ENCODE measurements at places on chromosomes 2 and 18.

- no peak for DNase-seq
Measured at GRCh38 chr2:42030200-42030759, 17.5 kb upstream of the PKDCC start.

- no peak for DNase-seq
Measured at GRCh38 chr18:49193252-49193651, 242.5 kb upstream of the SMAD7 start.

- DNase-seq, result no peak
Measured at GRCh38 chr2:64396001-64396400, 58.0 kb upstream of the LGALSL start.

- DNase-seq, result no peak
Measured at GRCh38 chr2:73703675-73704074, 33.5 kb downstream of the TPRKB start.

DNA sequence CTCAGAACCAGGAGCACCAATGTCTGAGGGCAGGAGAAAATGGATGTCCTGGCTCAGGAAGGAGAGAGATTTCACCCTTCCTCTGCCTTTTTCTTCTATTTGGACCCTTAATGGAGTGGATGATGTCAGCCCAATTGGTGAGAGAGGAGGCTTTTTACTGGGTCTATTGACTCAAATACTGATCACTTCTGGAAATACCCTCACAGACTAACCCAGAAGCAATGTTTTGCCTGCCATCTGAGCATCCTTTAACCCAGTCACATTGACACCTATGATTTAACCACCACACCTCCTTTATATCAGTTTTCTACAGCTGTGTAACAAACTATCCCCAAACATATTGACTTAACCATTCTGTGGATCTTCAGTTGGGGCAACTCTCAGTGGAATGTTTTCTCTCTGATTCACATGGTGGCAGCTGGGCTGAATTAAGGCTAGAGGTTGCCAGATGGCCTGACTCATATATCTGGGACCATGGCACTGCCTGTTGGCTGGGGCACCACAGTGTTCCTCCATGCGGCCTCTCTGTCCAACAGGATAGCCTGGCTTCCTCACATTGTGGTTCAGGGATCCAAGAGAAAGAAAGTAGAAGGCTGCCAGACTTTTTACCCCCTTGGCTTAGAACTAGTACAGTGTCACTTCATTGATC is 18.2 kb upstream of the MBOAT2 start:
- DNase-seq, result no peak

DNA sequence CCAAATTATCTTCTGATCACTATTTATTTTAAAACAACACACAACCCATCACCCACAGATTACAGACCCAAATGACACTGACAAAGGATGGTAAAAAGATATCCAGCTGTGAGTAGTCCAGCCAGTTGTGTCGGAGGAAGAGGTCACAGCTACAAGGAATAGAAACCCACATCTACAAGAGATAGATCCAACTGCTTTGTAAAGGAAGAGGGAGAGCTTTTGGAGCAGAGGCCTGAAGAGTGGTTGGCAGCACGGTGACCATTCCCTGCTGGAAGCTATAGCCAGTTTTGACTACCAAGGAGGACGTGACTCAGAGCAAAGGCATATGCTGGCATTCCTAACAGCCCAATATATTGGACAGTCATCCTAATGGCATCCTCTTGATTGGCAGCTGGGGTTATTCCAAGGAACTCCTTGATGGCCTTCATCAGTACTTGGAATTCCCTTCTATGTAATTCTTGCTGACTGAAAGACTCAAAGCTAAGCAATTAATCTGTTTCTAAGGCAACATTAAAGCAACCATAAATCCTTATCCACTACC is 17.1 kb downstream of the SLC8A1 start:
- DNase-seq, result no peak

- DNase-seq, result no peak
Measured at GRCh38 chr2:25044011-25044410, 2.1 kb downstream of the EFR3B start.

DNA sequence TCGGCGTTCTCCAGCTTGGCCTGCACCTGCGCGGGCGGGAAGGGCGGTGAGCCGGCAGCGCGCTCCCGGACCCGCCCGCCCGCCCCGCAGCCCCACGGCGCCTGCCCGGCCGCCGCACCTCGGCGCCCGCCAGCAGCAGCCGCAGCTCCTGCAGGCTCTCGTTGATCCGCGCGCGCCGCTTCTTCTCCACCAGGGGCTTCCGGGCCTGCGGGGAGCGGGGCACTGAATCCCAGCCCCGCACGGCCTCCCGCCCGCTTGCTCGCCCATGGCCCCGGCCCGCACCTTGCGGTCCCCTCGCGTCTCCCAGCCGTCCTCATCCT is 335 bp downstream of the HES6 start:
- DNase-seq, result no peak

GRCh38 chr2:75800456-75800855 is 89.7 kb upstream of the GCFC2 start:
- no peak for DNase-seq

- DNase-seq, result no peak
Measured at GRCh38 chr2:7011356-7012083, 94.3 kb downstream of the RNF144A start.

GRCh38 chr2:241701149-241701398 is 765 bp upstream of the ING5 start:
- no peak for DNase-seq

DNA sequence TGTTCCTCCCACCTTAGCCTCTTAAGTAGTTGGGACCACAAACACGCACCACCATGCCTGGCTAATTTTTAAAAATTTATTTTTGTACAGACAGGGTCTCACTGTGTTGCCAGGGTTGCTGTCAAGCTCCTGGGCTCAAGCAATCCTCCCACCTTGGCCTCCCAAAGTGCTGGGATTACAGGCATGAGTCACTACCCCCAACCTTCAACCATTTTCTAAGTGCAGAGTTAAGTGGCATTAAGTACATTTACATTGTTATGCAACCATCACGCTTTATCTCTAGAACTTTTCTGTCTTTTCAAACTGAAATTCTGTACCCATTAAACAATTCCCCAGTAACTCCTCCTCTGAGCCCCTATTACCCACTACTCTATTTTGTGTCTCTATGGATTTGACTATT is 45.9 kb upstream of the AFF3 start:
- DNase-seq, result no peak

GRCh38 chr2:102141011-102141943 is 1.3 kb upstream of the IL1R1 start:
- no peak for DNase-seq

GRCh38 chr2:20450201-20450999 is 3.5 kb downstream of the RHOB start:
- DNase-seq, result no peak

GRCh38 chr2:231117148-231117547 is 7.7 kb downstream of the HTR2B start:
- no peak for DNase-seq

DNA sequence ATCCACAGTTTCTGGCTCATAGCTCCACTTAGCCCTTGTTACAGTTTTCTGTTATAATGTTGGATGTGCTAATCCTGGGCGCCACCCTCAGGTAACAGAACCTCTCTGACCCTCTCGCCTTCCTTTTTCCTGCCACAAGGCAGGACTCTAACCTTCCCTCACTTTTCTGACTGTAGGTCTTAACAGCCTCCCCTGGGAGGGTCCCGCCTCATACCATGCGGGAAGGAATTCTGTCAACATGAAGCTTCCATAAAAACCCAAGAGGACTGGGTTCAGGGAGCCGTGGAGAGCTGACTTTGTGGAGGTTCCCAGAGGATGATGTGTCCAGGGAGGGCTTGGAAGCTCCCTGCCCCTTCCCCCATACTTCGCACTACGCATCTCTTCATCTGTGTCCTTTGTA is 11.9 kb upstream of the RAB17 start:
- DNase-seq, result no peak

GRCh38 chr2:140892911-140893637 is 1237.7 kb downstream of the LRP1B start:
- DNase-seq, result no peak

- no peak for DNase-seq
Measured at GRCh38 chr18:57630754-57631595, 9.3 kb upstream of the NARS1 start.

DNA sequence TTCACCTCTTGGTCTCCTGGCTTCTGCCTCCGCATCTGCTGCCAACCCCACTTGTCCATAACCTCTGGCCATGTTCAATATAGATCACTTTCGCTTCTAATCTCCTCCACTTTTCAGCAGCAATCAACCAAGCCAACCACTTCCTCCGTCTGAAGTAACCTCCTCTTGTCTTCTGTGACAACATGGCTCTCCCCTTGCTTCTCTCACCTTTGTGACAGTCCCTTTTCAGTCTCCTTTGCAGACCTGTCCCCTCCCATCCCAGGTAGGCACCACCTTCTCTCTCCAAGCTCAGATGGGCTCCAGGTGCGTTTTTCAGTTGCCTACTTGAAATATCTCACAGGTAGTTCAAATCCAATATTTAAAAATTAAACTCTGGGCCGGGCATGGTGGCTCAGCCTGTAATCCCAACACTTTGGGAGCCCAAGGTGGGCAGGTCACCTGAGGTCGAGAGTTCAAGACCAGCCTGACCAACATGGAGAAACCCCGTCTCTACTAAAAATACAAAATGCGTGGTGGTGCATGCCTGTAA is 4.7 kb upstream of the PSD4 start:
- no peak for DNase-seq

DNA sequence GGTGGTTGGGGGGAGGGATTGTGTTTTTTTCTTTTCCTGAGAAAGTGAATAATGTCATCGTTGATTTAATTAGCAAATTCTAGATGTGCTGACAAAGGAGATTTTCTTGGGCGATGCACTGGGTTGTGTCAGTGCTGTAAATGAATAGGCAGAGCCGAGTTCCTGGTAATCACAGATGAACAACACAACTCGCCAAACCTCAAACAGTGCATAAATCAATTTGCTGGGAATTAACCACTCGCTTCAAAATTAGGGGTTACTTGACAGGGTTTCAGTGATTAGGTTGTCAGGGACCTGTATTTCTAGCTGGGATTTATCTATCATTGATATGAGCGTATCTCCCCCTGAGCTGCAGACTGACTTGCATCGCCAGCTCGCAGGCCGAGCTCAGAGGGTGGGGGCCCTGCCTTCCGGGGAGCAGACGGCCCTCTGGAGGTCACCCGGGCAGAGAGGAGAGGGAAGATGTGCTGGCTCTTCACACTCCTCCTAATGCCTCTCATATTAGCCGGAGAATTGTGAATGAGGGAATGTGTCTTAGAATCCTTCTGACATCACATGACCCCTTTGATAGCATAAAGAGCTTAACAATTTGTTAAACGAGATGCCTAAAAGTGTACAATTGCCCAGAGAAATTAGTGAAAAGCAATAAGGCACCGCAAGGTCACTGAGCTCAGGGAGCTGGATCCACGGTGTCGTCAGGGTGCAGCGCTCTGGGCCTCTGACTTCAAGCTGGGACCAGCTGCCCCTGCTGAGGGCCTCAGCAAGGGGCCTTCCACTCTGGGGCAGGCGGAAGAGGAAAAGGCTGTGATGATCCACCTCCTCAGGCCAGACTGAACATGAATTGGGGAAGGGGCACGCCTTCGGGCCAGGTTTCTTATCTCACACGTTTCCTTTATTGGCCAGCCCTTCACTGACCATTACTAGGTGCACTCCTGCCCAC is 48.9 kb downstream of the SMIM21 start:
- no peak for DNase-seq

DNA sequence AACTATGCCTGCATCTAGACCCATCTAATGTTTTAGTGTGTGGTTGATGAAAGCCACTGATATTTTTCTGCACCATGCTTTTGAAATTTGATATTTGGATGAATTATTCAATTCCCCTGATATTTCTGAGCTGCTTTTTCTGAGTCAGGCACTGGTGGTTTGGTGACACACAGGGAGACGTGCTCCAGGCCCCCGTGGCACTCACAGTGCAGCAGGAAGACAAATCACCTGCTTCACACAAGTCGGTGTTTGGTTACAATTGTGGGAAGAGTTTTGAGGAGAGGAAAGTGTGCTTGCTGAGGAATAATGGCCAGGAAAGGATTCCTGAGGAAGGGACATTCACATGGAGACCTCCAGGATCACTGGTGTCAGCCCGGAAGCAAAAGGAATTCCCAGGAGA is 179.7 kb downstream of the ACKR3 start:
- DNase-seq, result no peak
